ENCODE measurements at places on chromosomes 6 and 20.

- DNase-seq, result no peak
Observed at GRCh38 chr20:54624706-54625390, 149.5 kb downstream of the DOK5 start.

GRCh38 chr6:156646496-156646895 is 130.7 kb upstream of the ARID1B start:
- no peak for DNase-seq

GRCh38 chr6:158730541-158730907 is 80.7 kb downstream of the SYTL3 start:
- DNase-seq, result no peak

DNA sequence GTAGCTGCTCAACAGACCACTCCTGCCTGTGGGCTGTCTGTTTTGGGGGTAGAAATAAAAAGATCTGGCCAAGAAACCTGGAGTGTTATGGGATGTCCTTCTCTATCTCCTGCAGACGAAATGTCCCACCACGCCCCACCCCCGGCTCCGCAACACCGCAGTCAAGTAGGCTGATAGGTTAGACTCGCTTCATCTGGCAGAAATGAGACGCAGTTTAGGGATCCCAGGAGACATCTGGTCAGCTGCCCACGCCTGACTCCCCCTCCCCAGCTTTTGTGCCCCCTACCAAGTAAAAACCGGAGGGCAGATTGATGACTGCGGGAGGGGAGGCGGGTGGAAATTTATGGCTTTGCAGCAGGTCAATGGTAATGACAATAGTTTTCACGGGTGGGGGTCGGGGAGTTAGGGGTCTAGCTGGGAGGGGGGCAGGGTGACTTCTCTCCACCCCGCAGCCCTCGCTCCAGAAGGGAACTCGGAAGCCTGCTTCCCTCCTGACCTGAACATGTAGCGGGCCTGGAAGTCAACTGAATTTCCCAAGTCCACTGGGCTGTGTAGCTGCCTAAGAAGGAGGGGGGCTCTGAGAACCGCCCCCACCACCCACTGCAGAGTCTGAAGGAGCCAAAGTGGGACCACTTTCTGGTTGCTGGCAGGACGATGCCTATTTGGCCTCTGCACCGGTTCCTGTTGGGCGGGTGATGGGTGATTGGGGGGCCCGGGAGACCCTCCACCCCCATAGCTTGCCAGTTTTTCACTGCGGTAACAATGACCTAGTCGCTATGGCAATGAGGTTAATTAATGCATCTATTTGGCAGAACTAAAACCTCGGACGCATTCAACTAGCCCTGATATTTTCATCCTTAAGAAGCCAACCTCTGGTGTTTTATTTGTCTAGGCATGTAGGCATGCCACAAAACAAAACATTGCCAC is 25.7 kb downstream of the PMEPA1 start:
- DNase-seq, result no peak

GRCh38 chr20:46188866-46189541 is 70.9 kb downstream of the CD40 start:
- DNase-seq, result no peak
